ENCODE measurements at places on chromosomes 2 and 18.

- no peak for DNase-seq
Observed at GRCh38 chr18:12455496-12455895, 47.8 kb downstream of the PRELID3A start.

DNA sequence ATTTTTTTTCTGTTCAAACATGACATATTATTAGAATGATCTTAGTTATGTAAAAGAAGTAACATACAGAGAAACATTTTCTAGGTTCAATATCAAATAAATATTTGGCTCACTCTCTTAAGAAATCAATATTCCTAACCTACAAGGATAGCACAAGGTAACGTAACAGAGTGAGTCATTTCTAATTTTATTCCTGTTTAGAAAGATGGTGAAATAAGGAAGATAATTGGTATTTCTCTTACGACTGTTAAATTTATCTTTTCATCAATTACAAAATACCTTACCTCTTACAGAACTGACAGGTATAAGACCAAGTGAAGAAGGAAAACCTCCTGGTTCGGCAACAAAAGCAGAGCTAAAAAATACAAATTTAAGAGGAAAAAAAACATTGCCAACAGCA, 45.1 kb downstream of the PRELID3A start:
- no peak for DNase-seq

GRCh38 chr2:8312221-8312620, 369.6 kb upstream of the ID2 start:
- no peak for DNase-seq

DNA sequence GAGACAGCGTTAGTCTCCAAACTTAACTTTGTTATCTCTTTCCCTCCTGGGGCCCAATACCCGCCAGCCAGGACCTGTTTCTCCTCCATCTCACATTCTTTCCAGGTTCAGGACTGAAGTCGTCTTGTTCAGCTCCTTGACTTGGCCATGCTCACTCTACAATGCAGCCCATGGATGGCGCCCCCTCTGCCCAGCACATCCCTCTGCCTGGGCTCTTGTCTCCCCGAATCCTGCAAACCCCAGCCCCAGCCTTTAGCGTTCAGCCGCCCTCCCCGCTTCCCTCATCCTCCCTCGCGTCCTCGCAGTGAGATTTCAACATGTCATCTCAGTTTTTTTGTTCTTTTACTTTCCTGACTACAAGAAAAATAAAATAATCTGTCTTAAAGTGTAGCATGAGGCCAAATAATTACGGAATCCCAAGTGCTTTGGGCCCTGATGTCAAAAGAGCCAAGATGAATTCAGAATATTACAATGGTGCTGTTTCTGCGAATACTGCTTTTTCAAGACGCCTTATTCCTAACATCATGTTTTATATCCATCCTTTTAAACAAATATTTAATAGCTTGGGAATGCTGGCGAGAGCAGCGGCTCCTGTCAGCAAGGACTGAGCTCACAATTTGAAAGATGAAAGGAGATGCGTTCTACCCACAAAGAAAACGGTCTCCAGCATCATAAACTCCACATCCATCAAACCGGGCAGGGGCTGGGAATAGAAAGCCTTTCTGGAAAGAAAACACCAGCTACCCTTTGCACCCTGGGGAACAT, 1.0 kb downstream of the FAM178B start:
- DNase-seq, result no peak

DNA sequence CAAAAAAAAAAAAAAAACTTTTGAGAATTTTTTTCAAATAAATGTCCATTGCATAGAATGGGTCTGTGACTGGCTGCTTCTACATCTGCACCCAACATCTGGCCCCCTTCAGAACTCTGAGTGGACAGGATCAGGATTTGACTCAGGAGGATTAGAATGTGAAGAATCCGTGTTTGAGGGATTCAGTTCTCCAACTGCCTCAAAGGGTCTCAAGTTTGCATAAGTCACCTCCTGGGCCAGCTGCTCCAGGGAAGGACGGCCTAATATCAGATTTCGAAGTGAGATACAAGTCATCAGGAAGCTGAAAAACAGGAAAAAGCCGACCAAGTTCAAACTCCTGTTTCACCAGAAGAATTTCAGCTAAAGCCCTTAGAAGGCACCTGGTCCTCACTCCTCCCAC, 10.9 kb downstream of the MAT2A start:
- DNase-seq, result no peak

Data from stimulated activated CD8-positive, alpha-beta memory T cell treated with anti-CD3 and anti-CD28 coated beads, Interleukin-7, amount 100 ng/mL, for 1 hour (primary cell).